ENCODE measurements at places on chromosomes 1 and 21. TPM values are rescaled to one million over a fixed set of nuclear protein-coding genes. Genes with fewer than 3 reads are reported as not detected.
A peak's percentile ranks its signal among the peaks of the same experiment; 100 is the strongest.

DNA sequence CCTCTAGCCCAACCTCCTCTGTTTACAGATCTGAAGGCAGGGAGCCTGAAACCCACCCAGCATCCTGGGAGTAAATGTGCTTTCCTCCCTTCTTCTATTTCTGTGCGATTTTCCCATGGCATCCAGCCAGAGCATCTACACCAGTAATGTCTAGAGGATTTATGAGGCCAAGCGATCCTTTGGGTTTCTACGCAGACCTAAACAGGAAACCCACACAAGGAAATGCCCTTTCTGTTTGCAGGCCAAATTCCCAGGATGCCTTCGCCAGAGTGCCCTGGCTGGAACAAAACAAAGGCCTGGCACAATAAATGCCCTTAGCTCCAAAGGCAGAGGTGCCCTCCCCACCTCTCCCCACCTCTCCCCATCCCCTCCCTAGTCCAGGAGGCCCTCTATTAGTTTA, 110.5 kb upstream of the CDC42BPA start:
- H3K27ac ChIP-seq, result no peak overlapping the region
- no peaks in the 10 kb centered on the region for H3K27me3 ChIP-seq
- H3K4me3 ChIP-seq, result no peak overlapping the region
- H3K4me1 ChIP-seq, result no peaks in the 10 kb centered on the region

DNA sequence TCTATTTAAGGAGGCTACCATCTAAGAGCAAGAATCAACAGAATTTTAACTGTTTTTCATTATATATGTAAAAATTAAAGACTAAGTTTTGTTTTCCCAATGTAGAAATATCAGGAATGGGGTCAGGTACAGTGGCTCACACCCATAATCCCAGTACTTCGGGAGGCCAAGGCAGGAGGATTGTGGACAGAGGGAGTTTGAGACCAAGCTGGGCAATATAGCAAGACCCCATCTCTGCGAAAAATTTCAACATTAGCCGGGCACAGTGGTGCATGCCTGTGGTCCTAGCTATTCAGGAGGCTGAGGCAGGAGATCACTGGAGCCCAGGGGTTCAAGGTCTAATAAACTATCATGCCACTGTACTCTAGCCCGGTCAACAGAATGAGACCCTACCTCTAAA, 5.3 kb downstream of the LRRC40 start:
- H3K27me3 ChIP-seq, result no peaks in the 10 kb centered on the region
- H3K4me1 ChIP-seq, result no peaks in the 10 kb centered on the region
- DNase-seq, result no peak
- no peak overlapping the region for H3K27ac ChIP-seq
- no peak overlapping the region for H3K4me3 ChIP-seq

GRCh38 chr1:209692745-209693504, 11.7 kb upstream of the HSD11B1 start:
- H3K4me3 ChIP-seq, result no peak overlapping the region
- no peaks in the 10 kb centered on the region for H3K4me1 ChIP-seq
- peaks cover 36% of the 10 kb centered on the region for H3K27me3 ChIP-seq
- no peaks in the 10 kb centered on the region for H3K36me3 ChIP-seq
- DNase-seq, result peak; percentile 90

- H3K4me1 ChIP-seq, result peaks cover 68% of the 10 kb centered on the region
- peak; percentile 70 for DNase-seq
Measured at GRCh38 chr1:54329312-54330003, 76.7 kb downstream of the SSBP3 start.

GRCh38 chr1:225544263-225544662, 108.7 kb downstream of the ENAH start:
- H3K27ac ChIP-seq, result no peak overlapping the region
- no peak for DNase-seq
- no peak overlapping the region for H3K4me3 ChIP-seq
- H3K27me3 ChIP-seq, result no peaks in the 10 kb centered on the region
- H3K4me1 ChIP-seq, result peaks cover 4% of the 10 kb centered on the region

DNA sequence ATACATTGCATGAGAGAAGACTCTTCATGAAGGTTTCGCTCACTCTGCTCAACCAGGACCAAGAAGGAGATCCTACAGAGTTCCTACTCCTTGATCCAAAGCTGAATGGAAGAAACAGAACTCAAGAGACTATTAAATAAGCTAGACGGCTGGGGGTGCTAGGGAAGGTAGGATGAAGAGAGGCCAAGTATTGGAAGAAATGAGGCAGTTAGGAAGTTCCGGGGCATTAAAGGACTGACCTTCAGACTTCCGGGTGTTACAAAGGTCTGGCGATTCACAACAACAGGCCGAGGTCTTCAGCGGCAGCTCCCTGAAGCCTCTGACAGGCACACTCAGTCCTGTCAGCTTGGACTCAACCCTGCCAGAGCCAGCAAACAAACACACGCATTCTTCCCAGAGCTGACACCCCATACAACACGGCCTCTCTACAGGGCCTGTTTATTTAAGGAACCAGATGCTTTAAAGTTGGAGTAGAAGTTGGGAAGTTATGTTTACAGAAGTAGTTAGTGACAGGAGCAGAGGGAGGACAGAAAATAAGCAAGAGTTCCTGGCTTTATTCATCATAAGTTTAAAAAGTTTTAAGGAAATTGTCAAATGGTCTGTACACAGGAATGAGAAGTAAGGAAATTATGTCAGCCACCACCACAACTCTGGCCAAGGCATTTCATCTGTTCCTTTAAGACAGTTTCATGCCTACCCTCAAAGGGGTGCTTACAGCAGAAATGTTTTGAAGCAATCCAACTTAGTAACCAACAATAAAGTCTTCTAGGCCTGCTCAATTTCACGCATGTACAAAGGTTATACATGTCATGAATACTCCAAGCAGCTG, 4.7 kb downstream of the SORT1 start:
- no peaks in the 10 kb centered on the region for H3K27me3 ChIP-seq
- peaks cover 9% of the 10 kb centered on the region for H3K4me1 ChIP-seq
- DNase-seq, result peak; percentile 54

DNA sequence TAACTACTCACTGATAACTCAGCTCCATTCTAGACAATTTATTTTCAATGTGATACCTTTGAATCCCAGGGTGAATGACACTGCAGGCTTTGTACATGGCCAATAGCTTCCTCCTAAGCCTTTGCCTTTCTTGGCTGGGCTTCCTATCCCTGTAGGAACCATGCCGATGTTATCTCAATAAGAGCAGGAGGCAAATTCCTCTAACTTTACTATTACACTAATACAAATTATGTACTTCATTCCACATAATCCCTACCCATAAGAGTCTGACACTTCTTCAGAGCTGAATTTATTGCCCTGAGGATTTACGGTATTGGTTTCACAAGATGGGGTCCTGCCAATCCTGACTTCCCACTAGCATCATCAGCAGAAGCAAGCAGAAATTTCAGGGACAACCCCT, 14.0 kb downstream of the TGFBR3 start:
- no peak overlapping the region for H3K4me3 ChIP-seq
- H3K27me3 ChIP-seq, result peaks cover 13% of the 10 kb centered on the region
- no peaks in the 10 kb centered on the region for H3K36me3 ChIP-seq
- peaks cover 3% of the 10 kb centered on the region for H3K4me1 ChIP-seq

- H3K36me3 ChIP-seq, result peaks cover 86% of the 10 kb centered on the region
- H3K4me1 ChIP-seq, result no peaks in the 10 kb centered on the region
- H3K27me3 ChIP-seq, result no peaks in the 10 kb centered on the region
- H3K27ac ChIP-seq, result no peak overlapping the region
- peak; percentile 63 for DNase-seq
Measured at GRCh38 chr21:40049931-40050290, 182.7 kb downstream of the PCP4 start.

GRCh38 chr21:41369105-41369919, 7.5 kb downstream of the MX2 start:
- H3K4me1 ChIP-seq, result no peaks in the 10 kb centered on the region
- peak; percentile 88 for DNase-seq
- no peak overlapping the region for H3K27ac ChIP-seq
- no peaks in the 10 kb centered on the region for H3K36me3 ChIP-seq
- peak overlapping the region; percentile 62 for H3K4me3 ChIP-seq

Gene OVAAL
- total RNA-seq, result not detected

DNA sequence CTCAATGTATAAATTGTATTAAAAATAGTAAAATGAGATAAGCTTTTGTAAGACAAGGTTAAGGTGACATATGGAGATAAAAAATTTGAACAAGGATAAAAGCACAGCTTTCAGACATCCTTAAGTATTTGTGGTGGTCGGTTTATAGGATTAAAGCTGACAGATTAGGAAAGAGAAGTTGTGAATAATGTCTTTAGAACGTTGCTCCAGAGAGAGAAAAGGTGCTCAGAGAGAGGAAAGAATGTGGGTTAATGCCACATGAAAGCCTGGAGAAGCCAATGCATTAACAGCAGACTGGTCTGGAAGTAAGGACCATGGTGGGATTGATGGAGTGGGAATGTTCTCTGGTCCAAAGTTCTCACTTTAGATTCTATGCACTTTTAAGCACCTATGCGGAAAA, 44.8 kb downstream of the ATP6V1G3 start:
- H3K4me1 ChIP-seq, result no peaks in the 10 kb centered on the region
- H3K27me3 ChIP-seq, result no peaks in the 10 kb centered on the region
- no peak for DNase-seq
- H3K4me3 ChIP-seq, result no peak overlapping the region

GRCh38 chr1:1406101-1406820, 832 bp downstream of the MRPL20 start:
- DNase-seq, result no peak
- no peak overlapping the region for H3K27ac ChIP-seq
- H3K27me3 ChIP-seq, result no peaks in the 10 kb centered on the region
- H3K36me3 ChIP-seq, result peaks cover 42% of the 10 kb centered on the region
- H3K4me3 ChIP-seq, result peak overlapping the region; percentile 94

GRCh38 chr1:161229896-161230295, 4.0 kb downstream of the TOMM40L start:
- DNase-seq, result peak; percentile 70
- no peak overlapping the region for H3K27ac ChIP-seq
- no peaks in the 10 kb centered on the region for H3K27me3 ChIP-seq
- H3K4me1 ChIP-seq, result peaks cover 6% of the 10 kb centered on the region

DNA sequence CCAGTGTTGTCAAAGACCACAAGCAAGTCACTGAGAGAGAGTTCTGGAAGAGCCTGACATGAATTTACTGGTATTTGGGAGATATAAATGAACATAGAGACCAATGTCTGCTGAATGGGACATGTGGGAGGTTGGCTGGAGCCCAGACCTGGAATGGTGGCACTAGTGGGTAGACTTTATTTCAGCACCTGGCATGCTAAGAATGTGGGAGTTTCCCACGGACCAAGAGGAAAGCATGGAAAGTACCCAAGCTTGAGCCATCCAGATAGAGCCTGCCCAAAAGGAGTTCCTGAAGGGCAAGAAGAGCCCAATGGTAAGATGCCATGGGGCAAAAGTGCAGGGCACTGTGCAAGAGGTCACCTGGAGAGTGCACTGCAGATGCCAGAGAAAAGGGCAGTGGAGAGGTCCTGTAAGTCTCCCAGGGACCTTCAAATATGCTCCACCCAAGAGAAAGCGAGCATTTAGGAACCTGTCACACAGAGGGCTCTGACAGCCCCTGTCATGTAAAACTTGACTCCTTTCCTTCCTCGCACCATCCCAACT, 8.1 kb upstream of the ZNF687 start:
- H3K4me3 ChIP-seq, result no peak overlapping the region
- no peaks in the 10 kb centered on the region for H3K27me3 ChIP-seq
- no peaks in the 10 kb centered on the region for H3K4me1 ChIP-seq
- H3K27ac ChIP-seq, result no peak overlapping the region
- no peak for DNase-seq

DNA sequence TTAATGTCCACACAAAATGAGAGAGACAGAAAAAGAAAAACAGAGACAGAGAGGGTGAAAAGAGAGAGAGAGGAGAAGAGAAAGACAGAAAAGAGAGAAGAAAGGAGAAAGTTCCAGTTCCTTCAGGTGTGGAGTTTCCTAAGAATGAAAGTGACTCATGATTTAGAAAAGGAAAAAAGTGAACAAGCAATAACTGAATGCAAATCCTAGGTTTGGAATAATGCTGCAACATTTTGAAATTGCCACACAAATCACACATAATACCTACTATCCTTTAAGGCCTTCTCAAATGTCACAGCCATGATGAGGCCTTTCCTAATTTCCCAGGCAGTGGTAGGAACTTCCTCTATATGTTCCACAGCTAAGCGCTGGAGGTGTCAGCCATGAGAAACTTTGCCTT, 31.5 kb upstream of the XPR1 start:
- H3K4me3 ChIP-seq, result no peak overlapping the region
- H3K27ac ChIP-seq, result no peak overlapping the region
- H3K36me3 ChIP-seq, result no peaks in the 10 kb centered on the region

Gene MAP1LC3C
- 0.31 TPM for total RNA-seq

Gene CAPZA1
- 130 TPM for total RNA-seq

DNA sequence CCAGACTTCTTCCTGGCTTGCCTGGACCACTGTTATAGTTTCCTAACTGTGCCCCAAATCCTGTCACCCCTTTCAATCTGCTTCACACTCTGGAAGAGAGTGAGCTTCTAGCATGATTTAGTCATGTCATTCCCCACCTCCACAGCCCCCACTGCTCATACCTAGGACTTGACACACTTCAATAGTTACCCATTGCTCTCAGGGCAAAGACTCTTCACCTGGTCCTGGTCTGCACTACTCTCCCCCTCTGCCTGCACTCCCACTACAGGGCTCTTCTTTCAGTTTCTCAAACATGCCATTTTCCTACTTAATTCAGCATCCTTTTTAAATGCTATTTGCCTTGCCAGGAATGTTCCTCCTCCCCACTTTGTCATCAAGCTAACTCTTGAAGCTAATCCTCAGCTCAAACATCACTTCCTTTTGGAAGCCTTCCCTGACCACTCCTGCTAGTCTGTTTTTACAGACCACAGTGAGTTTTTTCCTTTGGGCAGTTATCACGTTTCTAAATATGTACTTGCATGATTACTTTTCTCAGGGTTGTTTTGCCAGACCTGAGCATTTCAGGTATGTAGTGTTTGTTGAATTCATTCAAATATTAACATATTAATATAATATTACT, 24.7 kb downstream of the CYP2J2 start:
- no peak overlapping the region for H3K27ac ChIP-seq
- H3K4me3 ChIP-seq, result no peak overlapping the region
- H3K4me1 ChIP-seq, result no peaks in the 10 kb centered on the region
- H3K36me3 ChIP-seq, result no peaks in the 10 kb centered on the region

DNA sequence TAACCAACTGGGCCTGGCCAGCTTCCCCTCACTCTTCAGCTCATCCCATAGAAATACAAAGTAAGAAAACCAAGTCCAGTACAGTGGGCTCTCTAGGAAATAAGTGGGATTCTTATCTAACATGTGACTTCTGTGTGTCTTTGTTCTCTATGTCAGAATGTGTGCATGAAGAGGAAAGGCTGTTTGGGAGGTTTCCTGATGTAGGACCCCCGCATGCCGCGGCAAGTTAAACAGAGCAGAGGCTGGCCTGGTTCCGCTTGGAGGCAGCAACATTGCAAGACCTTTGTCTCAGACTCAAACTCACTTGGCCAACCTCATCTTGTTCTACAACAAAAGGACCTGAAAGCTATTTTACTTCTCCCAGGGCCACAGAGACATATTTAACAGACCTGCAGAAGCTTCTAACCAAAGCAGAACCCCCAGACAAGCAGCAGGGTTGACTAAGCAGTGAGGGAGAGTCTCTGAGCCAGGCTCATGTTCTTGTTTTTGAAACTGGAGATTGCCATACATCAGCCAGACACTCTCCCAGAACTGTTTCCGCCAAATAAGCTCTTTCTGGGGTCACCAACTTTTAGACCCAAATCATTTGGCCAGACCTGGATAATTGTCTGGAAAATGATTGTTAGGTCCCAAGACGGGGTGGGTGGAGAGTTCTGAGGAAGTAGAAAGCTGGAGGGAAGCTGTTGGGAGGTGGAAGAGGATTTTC, 6.2 kb downstream of the MTARC2 start:
- no peak overlapping the region for H3K4me3 ChIP-seq
- H3K27ac ChIP-seq, result no peak overlapping the region
- H3K36me3 ChIP-seq, result no peaks in the 10 kb centered on the region
- H3K4me1 ChIP-seq, result peaks cover 3% of the 10 kb centered on the region
- no peak for DNase-seq

Gene ANGPTL3
- not detected for total RNA-seq

- H3K4me1 ChIP-seq, result no peaks in the 10 kb centered on the region
- H3K27ac ChIP-seq, result no peak overlapping the region
- H3K36me3 ChIP-seq, result no peaks in the 10 kb centered on the region
- no peaks in the 10 kb centered on the region for H3K27me3 ChIP-seq
- no peak for DNase-seq
Measured at GRCh38 chr1:36212782-36213181, 11.5 kb upstream of the THRAP3 start.
